ENCODE measurements at places on chromosomes 3 and 15.

GRCh38 chr3:122680475-122681283 is at the start of gene PARP14:
Gene PARP14, plus strand, starts transcription at chr3:122680839. Its CDS starts 45 bp downstream, at chr3:122680884.
- peak; percentile 49 for DNase-seq

GRCh38 chr15:64857421-64857820 is 15.7 kb downstream of the PLEKHO2 start:
- DNase-seq: no peak

GRCh38 chr15:51775967-51776816 is 24.8 kb downstream of the TMOD2 start:
- DNase-seq: no peak

DNA sequence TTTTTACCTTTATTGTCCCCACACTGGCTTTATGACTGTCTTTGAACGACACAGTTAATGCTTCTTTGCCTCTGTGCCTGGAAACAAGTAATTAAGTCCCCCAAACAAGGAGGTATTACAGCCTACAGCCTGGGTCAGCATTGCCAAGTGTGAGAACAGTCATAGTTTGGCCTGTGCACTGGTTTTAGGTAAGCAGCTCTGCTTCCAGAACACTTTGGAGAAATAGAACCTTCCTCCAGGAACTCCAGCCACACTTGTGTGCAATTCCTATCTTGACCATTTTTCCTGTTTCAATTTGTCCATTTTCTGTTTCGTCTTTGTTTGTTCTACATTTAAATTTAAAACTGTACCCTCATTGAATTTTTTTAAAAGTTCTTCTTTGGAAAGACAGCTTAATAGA is 568.2 kb downstream of the TUSC7 start:
- no peak for DNase-seq

GRCh38 chr15:80885016-80885579 is 104.5 kb downstream of the MESD start:
- DNase-seq: no peak

- DNase-seq: no peak
These were observed 9.6 kb upstream of the TRPM1 start for GRCh38 chr15:31111091-31111647.
